ENCODE measurements at places on chromosomes 5 and 9. TPM values are rescaled to one million over a fixed set of nuclear protein-coding genes. Genes with fewer than 3 reads are reported as not detected.

RNF183 gene
- 0.34 TPM for total RNA-seq

DBH gene
- not detected for total RNA-seq

PCDHGB1 gene
- total RNA-seq = 0.17 TPM

CDH6 gene
- total RNA-seq = not detected

PLCXD3 gene
- total RNA-seq = not detected

HRH2 gene
- total RNA-seq = 39.8 TPM

GARIN3 gene
- not detected for total RNA-seq

All from T-helper 1 cell treated with Interleukin-12 subunit alpha and Interleukin-12 subunit beta and Interleukin-4 antibody, amounts not matched to agents 30 ng/mL and 1 ng/mL, for 36 hours (primary cell).